ENCODE measurements at places on chromosomes 2 and 18.

DNA sequence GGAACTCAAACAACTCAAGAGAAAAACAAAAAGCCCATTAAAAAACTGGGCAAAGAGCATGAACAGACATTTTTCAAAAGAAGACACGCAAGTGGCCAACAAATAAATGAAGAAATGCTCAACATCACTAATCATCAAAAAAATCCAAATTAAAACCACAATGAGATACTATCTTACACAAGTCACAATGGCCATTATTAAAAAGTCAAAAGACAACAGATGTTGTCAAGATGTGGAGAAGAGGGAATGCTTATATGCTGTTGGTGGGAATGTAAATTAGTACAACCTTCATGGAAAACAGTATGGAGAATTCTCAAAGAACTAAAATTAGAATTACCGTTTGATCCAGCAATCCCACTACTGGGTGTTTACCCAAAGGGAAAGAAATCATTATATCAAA is 15.1 kb downstream of the LMAN1 start:
- DNase-seq: no peak

GRCh38 chr2:203897544-203897943 is 30.0 kb downstream of the CTLA4 start:
- no peak for DNase-seq

GRCh38 chr2:36296798-36297197 is 58.8 kb upstream of the CRIM1 start:
- DNase-seq: no peak

DNA sequence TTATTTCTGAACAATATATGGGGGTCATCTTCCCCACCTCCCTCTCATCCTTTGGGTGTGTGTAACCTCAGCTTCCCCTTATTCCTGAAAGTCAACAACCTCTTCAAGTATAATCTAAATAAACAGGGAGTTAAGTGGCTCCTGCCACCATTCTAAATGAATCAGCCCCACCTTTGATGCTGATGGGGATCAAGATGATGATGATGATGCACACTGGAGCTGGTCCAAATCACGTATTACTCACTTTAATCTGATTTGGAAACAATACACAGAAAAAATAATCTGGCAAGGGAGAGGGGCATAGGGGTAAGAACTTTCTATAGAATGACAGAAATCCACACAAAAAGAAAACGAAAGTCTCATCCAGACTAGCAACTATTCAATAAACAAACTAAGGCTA is 7.1 kb downstream of the ACVR1 start:
- DNase-seq: no peak

DNA sequence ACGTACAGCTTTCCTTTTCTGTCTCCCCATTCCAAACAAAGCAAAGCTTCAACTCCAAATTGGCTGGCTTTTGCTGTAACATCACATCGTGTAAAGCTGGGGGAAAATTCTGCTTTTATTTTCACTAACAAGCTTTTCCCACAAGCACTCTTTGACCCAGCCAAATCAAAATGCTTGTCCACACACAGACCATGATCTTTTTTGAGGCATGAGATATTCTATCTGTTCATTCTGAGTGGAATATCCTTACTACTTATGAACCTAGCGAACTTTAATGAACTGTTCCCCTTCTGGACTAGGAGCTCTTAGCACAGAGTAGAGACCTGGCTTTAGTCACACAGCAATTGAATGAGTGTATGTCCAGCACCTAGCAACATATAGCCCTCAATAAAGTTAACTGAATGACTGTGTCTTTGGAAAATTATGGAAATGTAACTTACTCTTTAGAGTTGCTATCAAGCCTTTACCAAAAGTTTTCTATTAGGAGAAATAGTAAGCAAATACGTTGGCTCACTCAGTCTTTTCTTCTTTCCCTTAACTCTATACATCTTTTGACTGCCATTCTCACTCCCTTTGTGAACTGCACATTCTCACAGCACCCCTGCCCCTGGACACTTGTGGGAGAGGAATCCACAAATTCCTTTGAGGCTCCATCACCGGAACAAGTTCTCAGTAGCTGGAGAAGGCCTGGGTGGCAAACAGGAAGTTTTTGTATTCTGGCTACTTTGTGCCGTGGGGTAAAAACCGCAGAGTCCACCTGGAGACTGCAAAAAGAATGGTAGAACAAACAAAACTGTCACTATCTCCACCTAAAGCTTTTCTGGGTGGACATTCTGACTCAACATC is 1.3 kb upstream of the UBE2E3 start:
- DNase-seq: peak; percentile 74

GRCh38 chr2:156511122-156511521 is 74.9 kb downstream of the GPD2 start:
- no peak for DNase-seq

DNA sequence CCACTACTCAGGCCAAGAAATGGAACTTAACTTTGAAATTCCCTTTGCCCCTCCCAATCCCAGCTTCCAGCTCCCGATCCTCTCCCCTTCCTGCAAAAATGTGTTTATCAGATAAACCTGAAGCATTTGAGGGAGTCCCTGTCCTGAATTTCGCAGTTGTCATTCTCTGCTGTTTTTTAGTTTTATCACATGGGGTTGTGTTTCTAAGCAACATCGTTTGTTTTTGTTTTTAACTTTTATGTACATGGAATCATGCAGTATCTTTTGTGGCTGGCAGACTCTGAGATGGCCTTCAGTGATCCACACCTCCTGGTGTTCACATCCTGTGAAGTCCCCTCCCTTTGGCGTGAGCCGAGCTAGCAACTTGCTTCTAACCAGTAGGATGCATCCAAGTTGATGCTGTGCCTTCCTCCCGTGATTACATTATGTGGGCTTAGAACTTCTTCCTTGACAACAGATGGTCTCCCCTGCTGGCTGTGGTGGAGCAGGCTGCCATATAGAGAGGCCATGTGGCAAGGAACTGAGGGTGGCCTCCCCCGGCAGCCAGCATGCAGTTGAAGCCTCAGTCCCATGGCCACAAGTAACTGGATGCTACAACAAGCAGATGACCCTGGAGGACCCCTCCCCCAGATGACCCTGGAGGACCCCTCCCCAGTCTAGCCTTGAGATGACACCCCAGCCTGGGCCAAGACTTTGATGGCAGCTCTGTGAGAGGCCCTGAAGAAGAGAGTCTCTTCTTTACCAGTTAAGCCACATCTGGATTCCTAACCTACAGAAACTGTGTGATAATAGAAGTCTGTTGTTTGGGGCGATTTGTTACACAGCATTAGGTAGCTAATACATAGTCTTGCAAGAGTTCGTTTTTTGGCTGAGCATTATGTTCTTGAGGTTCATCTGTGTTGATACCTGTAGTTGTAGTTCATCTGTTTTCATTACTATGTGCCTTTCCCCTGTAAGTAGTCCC is 27.7 kb downstream of the SH3BP4 start:
- DNase-seq: no peak

GRCh38 chr2:45315861-45316260 is 295.2 kb downstream of the SRBD1 start:
- DNase-seq: peak; percentile 90

DNA sequence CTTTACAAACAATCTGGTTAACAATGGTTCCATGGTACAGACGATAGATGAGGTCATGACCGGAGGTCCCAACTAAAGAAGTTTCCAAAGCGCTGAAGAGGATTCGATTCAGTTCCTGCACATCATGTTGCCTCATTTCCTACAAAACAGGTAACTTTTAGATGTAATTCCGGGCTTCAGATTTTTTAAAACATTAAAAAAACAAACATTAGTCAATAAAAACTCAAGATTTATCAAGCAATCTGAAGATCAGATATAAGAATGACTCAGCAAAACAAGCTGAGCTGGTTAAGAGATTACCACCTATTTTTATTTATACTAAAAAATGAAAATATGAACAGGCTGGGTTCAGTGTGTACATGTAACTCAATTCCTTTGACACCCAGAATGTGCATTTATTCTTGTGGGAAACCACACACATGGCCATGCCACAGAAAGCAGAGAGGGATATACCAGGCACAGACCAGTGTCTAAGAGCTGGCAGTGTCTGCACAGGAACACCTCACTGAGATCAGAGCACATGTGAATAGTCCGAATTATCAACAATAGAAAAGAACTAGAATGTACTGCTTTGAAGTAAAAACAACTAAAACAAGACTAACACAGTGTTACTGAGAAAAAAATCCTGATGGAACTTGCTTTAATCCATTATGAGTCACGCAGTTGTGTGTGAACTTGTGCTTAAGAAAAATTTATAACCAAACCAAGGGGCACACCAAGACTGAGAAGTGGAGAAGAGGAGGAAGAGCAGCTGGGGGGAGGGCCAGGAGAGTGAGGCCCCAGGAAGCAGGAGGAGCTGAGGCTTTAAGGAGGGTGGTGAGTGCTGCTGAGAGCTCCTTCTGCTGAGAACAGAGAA is 9.5 kb downstream of the USP40 start:
- DNase-seq: peak; percentile 44

GRCh38 chr2:151974988-151975387 is 123.9 kb downstream of the CACNB4 start:
- no peak for DNase-seq

GRCh38 chr2:33131749-33132148 is 185.0 kb downstream of the LTBP1 start:
- no peak for DNase-seq

DNA sequence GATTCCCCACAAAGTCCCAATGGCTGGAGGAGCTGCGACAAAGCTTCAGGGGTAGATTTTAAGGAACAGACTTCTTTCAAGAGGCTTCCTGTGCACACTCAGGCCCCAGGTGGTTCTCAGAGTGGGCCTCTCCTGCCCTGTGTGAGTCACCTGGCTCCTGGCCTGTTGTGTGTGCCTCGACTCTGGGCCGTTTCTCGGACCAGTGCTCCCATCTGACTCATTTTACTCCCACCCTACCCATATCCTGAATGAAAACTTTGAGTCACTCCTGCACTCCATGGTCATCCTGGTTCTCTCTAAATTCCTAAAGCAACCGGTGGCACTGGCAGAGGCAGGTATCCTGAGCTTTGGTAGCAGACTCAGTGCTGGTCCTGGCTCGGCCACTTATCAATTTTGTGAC is 84.1 kb downstream of the CELF4 start:
- no peak for DNase-seq

DNA sequence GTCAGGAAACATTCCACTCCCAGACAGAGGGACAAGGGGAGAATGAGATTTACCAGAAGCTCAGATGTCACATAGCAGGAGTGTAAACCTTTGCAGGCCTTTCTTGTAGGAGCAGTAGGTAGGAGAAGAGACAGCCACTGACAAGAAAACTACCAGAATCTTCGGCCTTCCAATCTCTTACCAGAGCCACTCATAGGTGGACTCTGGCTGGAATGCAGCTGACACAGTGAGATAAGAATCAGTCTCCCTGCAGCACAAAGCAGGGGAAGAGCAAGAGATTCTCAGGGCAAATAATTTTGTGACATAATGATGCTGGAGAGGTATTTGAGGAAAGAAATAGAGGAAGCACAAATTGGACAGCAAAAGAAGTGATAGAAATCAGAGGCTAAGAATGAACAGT is 1534.5 kb downstream of the DPP10 start:
- DNase-seq: no peak

GRCh38 chr2:11863103-11863502 is 116.7 kb downstream of the LPIN1 start:
- no peak for DNase-seq

- DNase-seq: no peak
Measured at GRCh38 chr2:84942964-84943421, 28.0 kb upstream of the KCMF1 start.

DNA sequence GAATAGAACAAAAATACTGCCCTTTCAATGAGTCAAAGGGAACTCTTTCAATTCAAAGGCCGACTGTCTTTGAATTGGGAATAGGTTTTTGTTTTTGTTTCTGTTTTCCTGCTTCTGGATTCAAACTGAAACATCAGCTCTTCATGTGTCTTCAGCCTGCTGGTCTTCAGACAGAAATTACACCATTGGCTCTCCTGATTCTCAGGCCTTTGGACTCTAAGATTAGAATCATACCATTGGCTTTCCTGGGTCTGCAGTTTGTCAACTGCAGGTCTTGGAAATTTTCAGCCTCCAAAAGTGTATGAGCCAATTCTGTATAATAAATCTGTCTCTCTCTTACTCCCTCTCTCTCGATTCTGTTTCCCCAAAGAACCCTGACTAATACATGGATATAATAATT is 31.1 kb downstream of the CTLA4 start:
- no peak for DNase-seq

GRCh38 chr18:46042571-46043123 is 29.4 kb downstream of the PSTPIP2 start:
- no peak for DNase-seq

DNA sequence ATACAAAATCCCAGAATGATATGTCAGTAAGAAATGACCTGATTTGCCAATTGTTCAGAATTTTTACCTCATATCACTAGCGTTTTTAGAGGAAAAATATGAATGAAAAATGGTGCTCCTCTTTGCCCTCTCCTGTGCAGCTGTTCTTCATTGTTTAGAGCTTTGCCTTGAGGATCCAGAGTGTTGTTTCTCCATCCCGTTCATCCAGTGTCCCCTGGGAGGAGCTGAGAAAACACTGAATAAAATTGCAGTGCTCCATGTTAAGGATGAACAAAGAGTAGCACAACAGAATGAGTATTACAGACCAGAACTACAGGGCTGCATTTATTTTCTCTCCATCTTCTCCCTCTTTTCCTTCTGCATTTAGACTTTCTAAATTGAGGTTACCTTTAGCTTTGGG is 133.1 kb downstream of the ADCYAP1 start:
- DNase-seq: no peak

DNA sequence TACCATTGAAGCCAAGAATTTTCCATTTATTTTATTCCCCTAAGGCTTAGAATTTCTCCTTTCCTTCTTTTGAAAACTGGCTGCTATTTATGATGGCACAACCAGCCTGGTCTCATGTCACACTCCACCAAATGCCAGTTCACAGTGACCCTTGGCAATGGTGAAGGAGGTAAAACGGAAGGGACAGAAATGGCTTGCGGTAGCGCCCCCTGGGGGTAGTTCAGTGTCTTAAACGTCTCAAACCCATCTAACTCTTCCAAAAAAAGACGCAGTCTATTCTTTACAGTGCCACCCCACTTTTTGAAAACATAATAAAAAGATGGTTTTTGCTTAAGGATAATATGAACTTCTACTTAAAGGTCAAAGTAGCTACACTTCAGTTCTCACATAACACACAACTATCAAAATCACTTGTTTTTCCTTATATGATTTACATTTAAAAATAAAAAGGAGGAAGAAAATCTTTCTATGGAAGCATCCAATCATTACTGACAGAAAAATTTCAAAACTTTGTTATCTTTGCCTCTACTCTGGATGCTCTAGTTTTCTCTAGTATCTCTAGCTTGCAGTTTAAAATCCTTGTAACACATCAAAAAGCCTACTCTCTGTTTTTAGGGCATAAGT is 28.0 kb downstream of the PNO1 start:
- no peak for DNase-seq

DNA sequence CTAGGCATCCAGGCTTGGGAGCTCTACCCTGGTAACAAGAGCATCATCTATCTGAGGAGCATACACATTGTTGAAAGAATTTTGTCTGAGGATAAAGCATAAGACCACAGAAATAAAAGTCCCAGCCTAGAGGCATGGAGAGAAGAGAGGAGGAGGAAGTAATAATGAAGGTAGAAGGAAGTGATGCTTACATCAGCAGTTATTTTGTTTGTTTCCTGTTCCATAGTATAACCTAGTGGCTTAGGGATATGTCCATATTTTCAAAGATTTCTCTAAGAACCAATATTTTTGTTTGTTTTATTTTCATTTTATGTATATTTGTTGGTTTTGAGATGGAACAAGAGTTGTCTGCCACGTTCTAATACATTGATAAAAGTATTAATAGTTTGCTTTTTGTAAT is 407.4 kb upstream of the SETBP1 start:
- DNase-seq: no peak
